ENCODE measurements at places on chromosomes 2 and 18.

GRCh38 chr18:65459741-65460140 is 291.1 kb upstream of the CDH7 start:
- DNase-seq: no peak

DNA sequence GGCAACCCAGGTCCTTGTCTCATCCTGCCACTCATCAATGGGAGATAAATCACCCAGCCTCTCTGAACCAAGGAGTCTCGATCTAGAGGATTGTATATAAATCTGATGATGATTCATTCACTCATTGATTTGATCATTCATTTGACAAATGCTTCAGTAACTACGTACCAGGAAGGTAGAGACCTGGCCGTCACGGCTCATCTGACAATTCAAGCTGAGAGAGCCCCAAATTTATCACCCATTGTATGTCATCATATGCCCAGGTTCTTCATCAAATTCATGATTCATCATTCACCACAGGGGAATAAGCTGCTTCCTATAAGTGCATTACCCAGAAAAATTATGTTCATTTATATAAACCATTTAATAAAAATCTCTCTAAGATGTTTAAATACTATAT is 116.9 kb downstream of the FAM161A start:
- DNase-seq: no peak

DNA sequence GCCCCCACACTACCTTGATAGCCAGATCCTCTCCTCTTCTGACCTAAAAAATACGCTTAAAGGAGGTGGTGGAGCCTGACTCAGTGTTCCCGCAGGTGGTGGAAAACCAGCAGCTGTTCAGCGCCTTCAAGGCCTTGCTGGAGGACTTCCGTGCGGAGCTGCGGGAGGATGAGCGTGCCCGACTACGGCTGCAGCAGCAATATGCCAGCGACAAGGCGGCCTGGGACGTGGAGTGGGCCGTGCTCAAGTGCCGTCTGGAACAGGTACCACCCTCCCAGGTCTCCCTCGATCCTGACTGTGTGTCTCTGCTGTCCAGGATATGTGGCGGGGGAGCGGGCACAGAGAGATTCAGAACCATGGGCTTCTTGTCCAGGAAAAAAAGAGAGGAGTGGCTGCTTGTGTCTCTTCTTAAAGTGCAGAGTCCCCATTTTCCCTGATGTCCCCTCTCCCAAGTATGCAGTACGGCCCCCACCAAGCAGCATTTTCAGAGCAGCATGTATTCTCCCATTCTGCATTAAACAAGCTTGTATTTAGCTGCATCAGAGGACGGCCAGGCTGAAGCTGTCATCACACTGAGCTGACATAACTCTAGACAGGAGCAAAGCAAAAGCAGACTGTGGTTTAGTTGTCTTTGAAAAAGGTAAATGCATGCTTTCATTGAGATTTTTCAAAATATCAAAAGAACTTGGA is 101.6 kb downstream of the MTCL1 start:
- no peak for DNase-seq

DNA sequence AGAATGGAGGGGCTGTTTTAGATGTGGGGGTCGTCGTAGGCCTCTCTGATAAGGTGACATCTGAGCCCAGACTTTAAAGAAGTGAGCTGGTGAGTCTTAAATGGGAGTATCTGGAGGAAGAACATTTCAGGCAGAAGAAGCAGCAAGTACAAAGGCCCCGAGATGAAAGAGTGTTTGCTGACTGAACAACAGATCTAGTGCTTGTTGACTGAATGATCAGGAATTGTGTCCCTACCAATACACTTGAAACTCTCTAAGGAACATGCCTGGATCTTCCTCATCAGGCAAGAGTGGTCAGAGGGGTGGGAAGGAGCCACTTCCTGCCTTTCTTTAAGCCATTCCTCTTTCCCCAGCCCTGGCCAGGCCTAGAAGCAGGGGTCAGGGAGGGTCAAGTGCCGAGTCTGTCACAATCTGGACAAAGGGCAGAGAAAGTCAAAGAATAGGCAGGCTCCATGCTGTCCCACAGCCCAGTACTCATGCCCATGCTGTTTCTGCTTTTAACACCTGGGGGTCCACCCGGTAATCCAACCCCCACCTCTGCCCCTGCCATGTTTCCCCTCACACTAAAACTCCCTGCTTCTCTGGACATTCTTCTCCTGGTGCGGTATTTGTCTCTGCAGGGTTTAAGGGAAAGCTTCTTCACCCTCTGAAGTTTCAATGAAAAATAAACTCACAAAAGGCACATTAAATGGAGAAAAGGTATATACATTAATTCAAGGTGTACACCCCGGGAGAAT is 3.0 kb upstream of the TMEM37 start:
- DNase-seq: peak; percentile 52
